ENCODE measurements at places on chromosomes 7 and 10. TPM values are rescaled to one million over a fixed set of nuclear protein-coding genes. Genes with fewer than 3 reads are reported as not detected.

GRCh38 chr7:85509476-85509875 is 322.6 kb upstream of the SEMA3D start:
- no peak for DNase-seq

DNA sequence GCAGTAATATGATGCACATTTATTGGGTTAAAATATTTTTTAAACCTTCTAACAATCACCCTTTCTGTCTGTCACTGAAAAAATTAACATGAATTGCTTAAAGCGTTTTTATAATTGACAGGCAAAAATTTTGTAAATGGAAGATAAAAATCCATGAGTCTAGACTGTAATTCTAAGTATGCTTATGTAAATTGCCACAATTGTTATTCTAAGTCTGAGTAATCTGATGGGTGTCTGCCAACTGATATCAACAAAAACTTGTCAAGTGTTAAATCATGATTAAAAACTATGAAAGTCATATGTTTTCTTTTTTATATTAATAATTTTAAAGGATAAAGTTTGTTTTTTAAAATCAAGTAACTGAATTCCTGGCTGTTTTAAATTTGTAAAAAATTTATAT is 208.2 kb downstream of the CDK14 start:
- no peak for DNase-seq

DNA sequence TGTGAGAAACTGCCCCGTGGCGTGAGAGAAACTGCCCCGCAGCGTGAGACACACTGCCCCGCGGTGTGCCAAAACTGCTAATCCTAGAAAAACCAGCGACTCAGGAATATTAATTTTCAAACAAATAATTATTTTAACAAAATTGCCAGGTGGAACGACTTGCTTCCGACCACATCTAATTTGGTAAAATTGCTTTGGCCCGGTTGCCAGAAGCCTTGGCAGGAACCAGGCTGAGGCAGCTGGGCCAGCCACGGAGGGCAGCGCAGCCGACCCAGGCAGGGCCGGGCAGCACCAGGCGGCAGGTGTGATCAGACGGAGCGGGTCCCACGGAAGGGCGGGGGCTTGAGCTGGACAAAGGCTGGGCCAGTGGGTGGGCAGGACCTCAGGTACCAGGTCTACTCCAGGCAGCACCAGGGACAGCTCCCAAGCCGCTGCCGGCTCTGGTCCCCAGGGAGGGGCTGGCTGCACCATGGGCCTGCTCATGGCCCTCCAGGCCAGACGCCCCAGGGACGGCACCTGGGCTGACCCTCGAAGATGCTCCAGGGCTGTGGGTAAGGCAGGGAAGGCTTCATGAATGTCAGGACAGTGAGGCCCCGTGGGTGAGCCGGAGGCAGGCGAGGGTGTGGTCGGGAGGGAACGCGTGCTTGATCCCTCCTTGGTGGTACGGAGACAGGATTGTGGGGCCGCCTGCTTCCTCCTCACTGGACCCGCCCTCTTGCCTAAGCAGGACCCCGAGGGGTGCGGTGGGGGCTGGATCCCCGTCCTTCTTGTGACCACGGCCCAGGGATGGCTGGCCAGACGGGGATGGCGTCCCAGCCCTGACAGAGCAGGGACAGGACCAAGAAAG is 7.7 kb upstream of the ADGRA1 start:
- no peak for DNase-seq

GRCh38 chr7:98221611-98222532 is 10.6 kb downstream of the BHLHA15 start:
- DNase-seq, result no peak

The PNLIPRP2 gene
- not detected for total RNA-seq

The CYP3A7 gene
- not detected for total RNA-seq

- no peak for DNase-seq
Observed at GRCh38 chr10:65083222-65083621, 1562.0 kb downstream of the REEP3 start.

DNA sequence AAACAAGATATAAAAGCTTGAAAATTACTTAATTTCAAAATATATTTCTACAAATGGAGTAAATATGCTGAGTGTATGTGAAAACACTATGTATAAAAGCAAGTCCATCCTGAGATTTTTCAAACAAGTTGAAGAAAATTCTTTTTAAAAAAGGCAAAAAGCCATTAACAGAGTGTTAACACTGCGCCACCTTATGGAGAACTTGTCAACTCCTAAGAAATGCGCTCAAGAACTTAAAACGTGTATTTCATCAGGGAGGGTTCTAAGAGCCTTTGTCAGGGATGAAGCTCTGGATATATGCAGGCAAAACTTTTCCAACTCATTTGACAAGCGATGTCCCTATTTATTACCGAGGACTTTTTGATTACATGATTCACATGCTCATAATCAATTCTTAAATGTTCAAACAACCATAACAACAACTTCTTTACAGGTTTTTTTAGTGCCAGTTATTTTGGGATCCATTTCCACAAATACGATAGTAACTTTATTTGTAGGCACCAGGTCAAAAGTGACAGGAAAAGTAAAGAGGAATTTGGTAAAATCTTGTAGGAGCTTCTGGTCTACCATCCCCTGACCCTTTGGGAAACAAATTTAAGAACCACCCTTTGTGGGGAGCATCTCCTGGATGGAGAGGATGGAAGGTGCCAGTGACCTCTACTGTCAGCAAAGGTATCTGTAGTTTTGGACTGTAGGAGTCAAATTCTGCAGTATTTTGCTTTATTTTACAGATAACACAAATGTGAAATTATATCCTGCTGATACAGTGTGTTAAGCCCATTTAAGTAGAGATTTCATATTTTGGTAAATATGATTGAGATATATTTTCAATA is 23.2 kb downstream of the CALCR start:
- no peak for DNase-seq

The ATOH7 gene
- total RNA-seq, result not detected

Data from activated CD8-positive, alpha-beta memory T cell treated with anti-CD3 and anti-CD28 coated beads, Interleukin-2, amount 10 ng/mL, durations not matched to agents 7 days and 5 days (primary cell).